Endothelial cell of umbilical vein (primary cell): ENCODE measurements at places on chromosomes 7 and 10.

GRCh38 chr10:84848967-84849366 lies 520.6 kb downstream of the CCSER2 start:
- DNase-seq: no peak

DNA sequence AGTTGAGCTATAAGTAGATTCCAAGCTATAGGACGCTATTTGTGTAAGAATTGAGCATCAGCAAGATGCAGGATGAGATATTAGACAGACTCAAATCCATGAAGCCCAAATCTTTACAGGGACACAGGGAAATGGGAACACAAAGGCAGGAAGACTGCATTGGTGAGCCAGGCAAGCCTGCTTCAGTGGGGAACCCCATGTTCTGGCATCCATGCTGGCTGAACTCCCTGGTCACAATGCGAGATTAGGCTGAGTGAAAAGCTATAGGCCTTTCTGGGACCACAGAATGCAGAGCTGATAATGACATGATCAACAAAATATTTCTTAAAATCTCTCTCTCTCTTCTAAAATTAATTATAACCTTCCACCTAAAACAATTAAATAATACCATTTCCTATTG lies 170.5 kb downstream of the CDC14C start:
- no peak for DNase-seq

- no peak for DNase-seq
Measured at GRCh38 chr10:5477948-5478693, 21.2 kb downstream of the CALML5 start.

DNA sequence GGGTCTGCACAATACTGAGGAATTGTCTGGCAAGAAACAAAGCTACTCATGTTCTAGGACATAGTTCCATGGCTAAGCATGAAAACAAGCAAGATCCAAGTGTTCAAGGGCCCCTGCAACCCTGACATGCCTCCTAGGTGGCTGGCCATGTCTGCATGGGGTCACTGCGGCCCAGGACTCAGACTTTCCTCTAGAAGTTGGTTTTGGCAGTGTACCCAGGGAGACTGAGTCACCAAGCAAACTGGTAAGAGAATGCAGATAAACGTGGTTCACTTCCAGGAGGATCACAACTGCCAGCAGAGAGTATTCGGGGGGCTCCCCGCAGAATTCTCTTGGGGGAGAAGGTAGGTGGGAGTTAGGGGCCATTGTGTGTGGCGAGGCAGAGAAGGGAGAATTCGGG lies 7.4 kb upstream of the PFKFB3 start:
- peak; percentile 85 for DNase-seq

DNA sequence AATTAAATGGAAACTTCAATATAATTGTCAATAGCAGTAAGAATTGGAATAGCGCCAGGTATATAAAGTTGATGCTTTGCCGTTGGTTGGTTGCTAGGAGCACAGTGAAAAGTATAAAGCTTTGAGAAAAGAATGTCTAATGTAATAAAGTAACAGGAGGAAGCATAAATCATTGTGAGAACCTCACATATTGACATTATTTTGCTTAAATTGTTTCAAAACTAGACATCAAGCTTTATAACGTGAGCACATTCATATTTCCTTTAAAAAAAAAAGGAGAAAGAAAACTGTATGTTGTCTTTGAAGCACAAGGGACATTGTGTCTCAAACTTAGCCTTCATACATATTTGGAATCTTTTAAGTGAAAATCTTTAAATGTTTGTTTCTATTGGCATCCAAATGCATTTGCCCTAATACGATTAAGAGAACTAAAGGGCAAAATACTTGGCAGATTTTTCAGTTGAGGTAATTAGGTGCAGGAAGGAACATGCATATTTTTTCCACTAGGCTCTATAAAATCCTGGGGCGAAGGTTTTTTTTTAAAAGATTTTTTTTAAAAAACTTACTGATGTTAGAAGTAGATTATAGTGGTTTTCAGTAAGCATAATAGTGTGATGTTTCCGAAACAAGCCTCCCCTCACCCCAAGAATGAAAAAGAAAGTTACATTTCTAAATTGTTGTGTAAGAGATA lies 92.4 kb downstream of the ARID5B start:
- peak; percentile 91 for DNase-seq

GRCh38 chr10:6142644-6143043 lies 53.8 kb downstream of the RBM17 start:
- DNase-seq: no peak
